ENCODE measurements at places on chromosomes 7 and 10.

DNA sequence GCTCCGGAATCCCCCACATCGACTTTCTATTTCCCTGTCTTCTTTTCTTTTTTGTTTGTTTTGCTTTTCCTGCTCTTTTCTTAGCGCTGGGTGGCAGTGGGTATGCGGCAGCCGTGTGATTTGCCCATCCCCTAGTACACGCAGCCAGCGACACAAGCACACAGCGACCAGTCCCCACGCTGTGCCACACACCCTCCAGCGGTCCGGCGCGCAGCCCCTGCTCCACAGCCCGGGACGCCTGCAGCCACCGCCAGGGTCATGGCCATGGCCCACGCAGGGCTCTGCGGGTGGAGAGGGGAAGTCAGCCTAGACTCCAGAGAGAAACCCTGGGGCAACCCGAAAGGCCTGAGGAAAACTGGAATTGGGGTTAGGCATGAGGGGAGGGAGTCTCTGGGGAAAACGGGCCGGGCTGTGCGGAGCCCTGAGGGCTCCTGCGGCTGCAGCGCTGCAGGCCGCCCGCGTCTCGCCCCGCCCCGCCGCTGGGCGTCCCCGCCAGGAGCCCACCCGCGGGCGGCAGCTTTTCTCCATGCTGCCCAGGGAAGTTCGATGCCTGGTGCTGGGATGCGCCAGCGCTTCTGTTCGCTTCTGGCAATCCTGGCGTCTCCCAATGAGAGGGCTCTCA lies 2.5 kb downstream of the CHRM2 start:
- DNase-seq = no peak

GRCh38 chr7:7881581-7881980 lies 87.0 kb upstream of the GLCCI1 start:
- no peak for DNase-seq

DNA sequence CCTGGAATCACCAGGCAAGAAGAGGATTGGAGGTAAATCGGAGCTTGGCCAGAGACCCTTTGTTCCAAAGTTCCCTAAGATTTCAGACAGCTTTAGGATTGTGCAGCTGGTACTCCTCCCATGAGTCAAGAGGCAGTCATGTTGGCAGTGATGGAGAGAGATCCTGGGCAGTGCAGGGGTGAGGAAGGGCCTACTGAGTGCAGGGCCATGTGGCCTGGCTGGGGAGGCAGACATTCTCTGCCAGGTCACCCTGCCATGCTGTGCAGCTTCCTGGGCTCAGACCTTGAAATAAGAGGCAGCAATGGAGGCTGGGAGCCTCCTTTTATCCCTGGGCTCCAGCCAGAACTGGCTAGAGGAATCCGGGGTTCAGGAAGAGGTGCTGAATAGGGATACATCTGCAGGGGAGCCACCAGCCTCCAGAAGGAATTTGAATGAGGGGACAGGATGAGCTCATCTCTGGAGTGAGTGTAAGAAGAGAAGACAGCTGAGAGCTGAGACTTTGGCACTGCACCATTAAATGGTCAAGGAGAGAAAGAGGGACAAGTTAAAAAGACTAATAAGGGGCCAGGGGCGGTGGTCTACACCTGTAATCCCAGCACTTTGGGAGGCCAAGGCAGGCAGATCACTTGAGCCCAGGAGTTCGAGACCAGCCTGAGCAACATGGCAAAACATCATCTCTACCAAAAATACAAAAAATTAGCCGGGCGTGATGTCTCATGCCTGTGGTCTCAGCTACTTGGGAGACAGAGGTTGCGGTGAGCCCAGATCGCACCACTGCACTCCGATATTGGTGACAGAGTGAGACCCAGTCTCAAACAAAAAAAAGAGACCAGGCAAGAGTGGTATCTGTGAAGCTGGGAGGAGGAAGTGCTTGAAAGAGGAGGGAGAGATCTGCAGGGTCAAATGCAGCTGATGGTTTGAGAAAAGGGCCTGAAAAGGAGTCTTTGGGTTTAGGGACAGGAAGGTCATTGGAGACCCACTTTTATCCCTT lies 12.0 kb downstream of the SFTPD start:
- DNase-seq = no peak

GRCh38 chr7:1364068-1364905 lies 95.0 kb downstream of the MICALL2 start:
- DNase-seq = no peak

GRCh38 chr10:127836966-127837365 lies 55.8 kb downstream of the CLRN3 start:
- no peak for DNase-seq

DNA sequence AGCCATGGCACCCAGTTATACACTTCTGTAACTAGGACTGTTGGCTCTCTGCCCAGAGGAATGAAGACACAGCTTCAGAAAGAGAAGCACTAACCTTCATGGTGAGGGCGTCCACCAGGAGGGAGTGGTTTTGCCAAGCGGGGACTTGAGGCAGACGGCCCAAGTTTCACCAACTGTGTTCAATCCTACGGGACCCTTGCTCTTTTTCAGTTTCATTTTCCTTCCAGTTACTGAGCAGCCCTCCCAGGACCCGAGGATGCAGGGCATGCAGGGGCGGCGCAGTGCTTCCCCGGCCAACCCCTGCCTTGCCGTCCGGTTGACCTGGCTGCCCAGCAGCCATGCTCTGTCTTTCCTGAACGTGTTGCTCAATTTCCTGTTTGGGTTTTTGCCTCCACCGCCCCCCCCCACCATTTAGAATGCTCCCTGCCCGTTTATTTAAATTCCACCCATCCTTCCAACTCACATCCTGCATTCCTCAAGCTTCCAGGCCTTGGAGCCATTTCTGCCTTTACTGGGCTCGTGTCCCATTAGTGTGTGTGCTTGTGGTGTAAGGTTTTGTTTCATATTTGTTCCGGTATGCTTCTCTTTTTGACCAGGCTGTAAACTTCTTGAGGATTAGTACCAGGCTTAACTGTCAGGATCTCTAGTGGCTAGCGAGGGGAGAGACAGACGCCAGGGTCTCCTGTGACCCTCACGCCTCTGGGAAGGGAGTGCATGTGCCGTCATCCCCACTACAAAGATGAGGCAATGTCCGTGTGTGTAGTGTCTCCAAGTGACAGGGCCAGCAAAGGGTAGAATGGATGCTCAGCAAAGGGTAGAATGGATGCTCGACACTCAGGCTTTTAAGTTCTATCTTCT lies 31.6 kb downstream of the IL15RA start:
- peak; percentile 71 for DNase-seq

DNA sequence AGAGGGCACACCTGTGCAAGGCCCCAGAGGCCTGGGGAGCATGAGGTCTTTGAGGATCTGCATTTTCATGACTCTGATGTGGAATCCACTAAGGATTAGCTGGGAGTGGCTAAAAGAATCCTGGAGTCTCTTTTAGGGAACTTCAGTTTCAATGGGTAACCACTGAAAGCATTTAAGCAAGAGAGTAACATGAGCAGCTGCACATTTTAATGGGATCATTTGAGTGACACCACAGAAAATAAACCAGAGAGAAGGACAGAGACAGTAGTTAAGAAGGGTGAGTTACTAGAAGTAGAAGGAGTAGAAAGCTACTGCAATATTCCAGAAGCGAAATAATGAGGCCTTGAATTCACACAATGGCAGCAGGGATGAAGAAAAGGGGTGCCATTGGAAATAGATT lies 5.2 kb downstream of the GOT1 start:
- DNase-seq = no peak

DNA sequence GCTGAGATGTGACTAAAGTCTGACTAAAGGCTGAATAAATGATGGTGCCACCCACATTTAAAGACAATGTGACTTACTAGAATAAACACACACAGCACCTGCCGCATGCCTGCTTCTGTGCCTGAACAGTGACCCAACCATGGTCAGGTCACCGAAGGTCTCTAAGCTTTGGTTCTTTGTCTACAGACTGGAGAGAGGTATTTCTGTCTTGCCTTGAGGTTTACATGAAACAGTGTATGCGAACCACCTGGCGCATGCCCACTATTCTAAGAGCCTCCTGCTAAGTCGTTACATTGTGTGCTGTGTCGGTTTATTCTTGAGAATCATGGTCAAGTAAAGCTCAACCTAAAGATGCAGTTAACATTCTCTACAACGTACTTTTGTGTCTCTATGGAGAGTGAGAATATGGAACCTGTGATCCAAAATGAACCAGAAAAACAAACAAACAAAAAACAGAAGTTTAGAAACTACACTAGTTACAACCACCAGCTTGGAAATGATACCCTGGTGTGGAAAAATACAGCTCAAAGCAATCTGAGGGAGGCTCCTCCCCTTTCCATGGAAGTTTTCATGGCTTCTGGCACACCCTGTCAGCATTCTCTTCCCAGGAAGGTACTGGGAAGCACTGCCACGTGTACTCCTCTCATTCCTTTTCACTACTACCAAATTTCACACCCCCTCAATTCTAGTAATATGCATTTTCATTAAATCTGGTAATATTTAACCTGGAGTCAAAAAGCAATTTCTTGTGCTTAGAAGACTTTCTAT lies 40.0 kb downstream of the VOPP1 start:
- no peak for DNase-seq

- DNase-seq = no peak
These were observed 21.5 kb downstream of the ADAMTS14 start for GRCh38 chr10:70693619-70694335.

DNA sequence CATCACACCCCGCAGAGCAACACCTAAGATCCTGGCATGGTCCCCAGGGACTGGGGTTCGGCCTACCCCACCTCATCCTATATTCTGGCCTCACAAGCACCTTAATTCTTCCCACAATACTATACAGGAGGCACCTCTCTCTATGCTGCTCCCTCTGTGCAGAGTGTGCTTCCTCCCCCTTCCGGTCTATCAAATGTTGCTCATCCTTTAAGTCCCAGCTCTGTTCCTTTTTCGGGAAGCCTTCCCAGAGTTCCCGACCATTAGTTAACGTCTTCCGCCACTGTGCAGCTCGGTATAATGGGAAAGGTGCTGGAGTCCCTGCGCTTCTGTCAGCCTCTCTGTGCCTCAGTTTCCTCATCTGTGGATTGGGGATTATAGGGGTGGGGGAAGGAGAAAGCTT lies 21.8 kb downstream of the PALD1 start:
- no peak for DNase-seq

- DNase-seq = no peak
These were observed 173.8 kb downstream of the DIP2C start for GRCh38 chr10:515674-516073.

- DNase-seq = no peak
These were observed 88.2 kb upstream of the ANKRD1 start for GRCh38 chr10:91009121-91009520.

DNA sequence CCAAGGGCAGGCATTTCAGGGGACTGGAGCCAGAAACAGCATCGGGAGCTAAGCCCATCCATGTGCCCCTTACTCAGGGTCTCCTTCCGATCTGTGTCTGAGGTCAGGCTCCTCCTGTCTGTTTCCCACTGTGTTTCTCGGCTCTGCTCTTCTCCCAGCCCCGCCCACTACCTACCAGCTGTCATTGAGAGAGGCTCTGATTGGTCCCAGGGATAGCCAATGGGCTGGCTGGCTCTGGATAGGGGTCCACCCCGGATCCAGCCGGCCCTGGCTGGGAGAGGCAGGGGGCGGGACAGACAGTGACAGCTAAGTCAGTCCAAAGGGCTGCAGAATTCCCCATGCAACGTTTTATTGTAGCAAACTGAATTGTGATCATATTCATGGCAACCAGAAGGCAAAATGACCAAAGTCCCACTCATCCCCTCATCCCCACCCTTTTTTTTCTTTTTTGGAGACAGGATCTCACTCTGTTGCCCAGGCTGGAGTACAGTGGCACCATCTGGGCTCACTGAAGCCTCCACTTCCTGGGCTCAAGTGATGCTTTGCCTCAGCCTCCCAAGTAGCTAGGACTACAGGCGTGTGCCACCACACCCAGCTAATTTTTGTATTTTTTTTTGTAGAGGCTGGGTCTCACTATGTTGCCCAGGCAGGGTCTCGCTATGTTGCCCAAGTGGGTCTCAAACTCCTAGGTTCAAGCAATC lies 76.3 kb downstream of the CLIP2 start:
- DNase-seq = no peak

GRCh38 chr10:9858816-9859215 lies 1158.9 kb upstream of the CELF2 start:
- no peak for DNase-seq

DNA sequence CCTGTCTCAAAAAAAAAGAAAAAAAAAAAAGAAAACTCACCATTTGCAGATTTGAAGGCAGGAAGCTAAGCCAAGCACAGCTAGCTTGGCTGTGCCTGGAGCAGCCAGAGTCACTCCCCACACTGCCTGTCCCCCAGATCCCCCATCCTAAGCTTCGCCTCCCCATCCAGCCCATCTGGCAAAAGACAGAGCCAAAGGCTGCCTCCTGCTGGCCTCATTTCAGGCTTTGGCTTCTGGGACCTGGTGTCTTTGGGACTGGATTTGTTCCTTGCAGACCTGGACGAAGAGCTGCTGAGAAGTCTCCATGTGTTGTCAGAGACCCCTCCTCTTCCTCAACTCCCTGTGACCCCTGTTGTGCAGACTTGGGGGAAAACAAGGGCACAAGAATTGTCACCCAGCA lies 8.1 kb downstream of the ASL start:
- DNase-seq = no peak

DNA sequence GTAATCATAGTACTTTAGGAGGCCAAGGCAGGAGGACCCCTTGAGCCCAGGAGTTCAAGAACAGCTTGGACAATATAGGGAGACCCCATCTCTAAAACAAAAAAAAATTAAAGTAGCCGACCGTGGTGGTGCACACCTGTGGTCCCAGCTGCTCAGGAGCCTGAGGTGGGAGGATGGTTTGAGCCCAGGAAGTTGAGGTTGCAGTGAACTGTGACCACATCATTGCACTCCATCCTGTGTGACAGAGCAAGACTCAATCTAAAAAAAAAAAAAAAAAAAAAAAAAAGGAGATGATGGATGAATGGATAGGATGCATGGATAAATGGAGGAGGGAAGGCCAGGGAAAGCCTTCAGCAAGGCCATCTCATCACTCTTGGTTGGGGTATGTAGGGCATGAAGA lies 33.4 kb upstream of the BMPR1A start:
- no peak for DNase-seq

- DNase-seq = no peak
These were observed 43.5 kb upstream of the TRIM8 start for GRCh38 chr10:102600816-102601215.

GRCh38 chr10:128036011-128036615 lies 90.1 kb downstream of the MKI67 start:
- DNase-seq = no peak

GRCh38 chr7:1981201-1981877 lies 251.4 kb downstream of the MAD1L1 start:
- no peak for DNase-seq

DNA sequence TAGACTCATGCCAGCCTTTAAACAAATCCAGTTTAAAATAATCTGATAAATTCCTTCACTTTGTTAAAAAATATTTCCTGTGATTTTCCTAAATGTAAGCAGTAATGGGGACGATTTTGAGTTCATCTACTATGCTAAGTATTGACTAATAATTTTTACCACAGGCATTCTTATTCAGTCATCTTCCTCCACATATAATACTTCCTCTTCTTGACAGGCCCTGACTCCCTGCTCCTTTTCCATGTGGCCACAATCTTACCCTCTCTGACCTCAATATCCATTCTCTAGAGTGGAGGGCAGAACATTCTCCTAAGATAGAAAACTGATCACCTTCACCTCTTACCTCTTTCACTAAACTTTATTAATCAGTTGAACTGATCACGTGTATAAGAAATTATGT lies 7.8 kb downstream of the DNAJC2 start:
- DNase-seq = no peak
